ENCODE measurements at places on chromosomes 16 and 17. TPM values are rescaled to one million over a fixed set of nuclear protein-coding genes. Genes with fewer than 3 reads are reported as not detected.

KRT24 gene
- not detected for total RNA-seq

KRTAP3-3 gene
- not detected for total RNA-seq

TK1 gene
- 179 TPM for total RNA-seq

ADAD2 gene
- total RNA-seq, result 0.63 TPM

KRT31 gene
- not detected for total RNA-seq

B4GALNT2 gene
- not detected for total RNA-seq

CCL5 gene
- 156 TPM for total RNA-seq

- peaks cover 9% of the 10 kb centered on the region for H3K36me3 ChIP-seq
- H3K4me3 ChIP-seq, result no peak overlapping the region
- no peak overlapping the region for H3K27ac ChIP-seq
- H3K4me1 ChIP-seq, result peaks cover 20% of the 10 kb centered on the region
- no peaks in the 10 kb centered on the region for H3K27me3 ChIP-seq
Measured at GRCh38 chr17:2122641-2123302, 67.9 kb downstream of the HIC1 start.

- no peak for DNase-seq
- peak overlapping the region; percentile 9 for H3K27ac ChIP-seq
- peaks cover 38% of the 10 kb centered on the region for H3K4me1 ChIP-seq
- H3K4me3 ChIP-seq, result no peak overlapping the region
- H3K36me3 ChIP-seq, result peaks cover 1% of the 10 kb centered on the region
Measured at GRCh38 chr16:1712791-1713261, 6.8 kb downstream of the MAPK8IP3 start.

DNA sequence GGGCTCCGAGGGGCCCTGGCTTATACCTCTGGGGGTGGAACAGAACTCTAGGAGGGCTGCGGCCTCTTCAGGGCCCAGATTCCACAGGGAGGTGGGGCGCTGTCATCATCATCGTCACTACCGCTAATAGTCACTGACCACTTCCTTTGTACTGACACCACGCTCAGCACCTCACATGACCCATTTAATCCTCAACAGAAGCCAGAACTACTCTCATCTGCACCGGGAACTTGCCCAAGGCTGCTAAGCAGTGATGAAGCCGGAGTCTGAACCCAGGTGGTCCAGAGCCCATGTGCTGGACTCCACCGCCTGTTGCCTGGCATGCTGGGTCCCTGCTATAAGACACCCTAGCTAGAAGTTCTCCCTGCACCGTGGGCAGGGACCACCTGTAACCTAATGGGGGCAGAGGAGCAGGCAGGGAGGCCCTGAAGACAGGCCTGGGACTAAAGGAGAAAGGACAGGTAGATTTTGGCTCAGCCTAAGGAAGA is 12.0 kb downstream of the UNC13D start:
- peak overlapping the region; percentile 97 for H3K27ac ChIP-seq
- H3K4me1 ChIP-seq, result peaks cover 39% of the 10 kb centered on the region

- H3K4me3 ChIP-seq, result no peak within 1 kb of the TSS
- no peaks in the 10 kb centered on the region for H3K4me1 ChIP-seq
- no peak within 1 kb of the TSS for H3K27ac ChIP-seq
- H3K27me3 ChIP-seq, result no peaks in the 10 kb centered on the region
- no peaks in the 10 kb centered on the region for H3K36me3 ChIP-seq
- DNase-seq, result no peak
Measured at GRCh38 chr17:41008811-41009210, at the start of gene KRTAP3-1. KRTAP3-1 (minus strand) TSS chr17:41009128; CDS start chr17:41009074, 54 bp downstream.

DNA sequence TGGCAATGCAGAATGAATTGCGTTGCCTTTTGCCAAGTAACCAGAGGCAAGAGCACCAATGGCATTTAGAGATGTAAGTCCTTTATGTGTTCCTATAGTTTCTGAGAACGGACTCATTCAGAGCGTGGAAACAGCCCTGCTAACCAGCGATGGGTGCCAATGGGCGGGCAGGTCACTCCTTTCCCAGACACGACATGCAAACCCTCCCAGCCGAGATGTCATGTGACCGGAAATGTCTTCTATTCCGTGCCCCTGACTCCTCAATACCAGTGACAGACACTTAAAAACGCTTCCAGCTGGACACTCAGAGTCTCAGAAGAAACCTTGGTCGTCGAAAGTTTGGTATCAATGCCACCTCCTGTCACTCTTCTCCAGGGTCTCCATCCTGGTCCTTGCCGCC is 3.2 kb downstream of the FBF1 start:
- DNase-seq, result no peak
- no peak overlapping the region for H3K4me3 ChIP-seq
- no peak overlapping the region for H3K27ac ChIP-seq

DNA sequence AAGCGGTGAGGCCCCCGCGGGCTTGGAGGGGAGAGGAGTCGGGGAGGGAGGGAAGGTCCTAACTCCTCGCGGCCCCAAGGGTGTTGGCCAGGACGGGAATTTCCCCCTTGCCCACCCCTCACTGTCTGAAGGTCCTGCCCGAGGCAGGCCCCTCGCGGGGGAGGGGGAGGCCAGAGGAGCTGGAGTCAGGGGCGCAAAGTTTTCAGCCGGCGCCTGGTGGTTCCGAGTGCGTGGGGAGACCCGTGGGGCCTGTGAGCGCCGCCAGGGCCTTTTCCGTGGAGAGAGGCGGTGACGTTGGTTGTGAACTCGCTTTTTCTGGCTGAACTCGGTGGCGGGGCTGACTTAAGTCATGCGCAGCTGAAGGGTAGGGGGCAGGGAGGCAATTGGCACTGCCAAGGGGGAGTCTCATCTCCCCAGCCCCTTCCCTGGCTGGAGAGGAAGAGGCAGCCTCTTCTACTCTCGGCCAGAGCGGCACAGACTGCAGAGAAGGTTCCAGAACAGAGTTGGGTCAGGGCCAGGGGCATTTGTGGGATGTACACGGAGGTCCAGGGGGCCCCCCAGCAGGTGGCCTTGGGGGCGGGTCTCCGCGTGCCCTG is 1.5 kb downstream of the CACNA1H start:
- no peak for DNase-seq
- no peaks in the 10 kb centered on the region for H3K36me3 ChIP-seq
- H3K27me3 ChIP-seq, result peaks cover 15% of the 10 kb centered on the region
- no peak overlapping the region for H3K27ac ChIP-seq

DNA sequence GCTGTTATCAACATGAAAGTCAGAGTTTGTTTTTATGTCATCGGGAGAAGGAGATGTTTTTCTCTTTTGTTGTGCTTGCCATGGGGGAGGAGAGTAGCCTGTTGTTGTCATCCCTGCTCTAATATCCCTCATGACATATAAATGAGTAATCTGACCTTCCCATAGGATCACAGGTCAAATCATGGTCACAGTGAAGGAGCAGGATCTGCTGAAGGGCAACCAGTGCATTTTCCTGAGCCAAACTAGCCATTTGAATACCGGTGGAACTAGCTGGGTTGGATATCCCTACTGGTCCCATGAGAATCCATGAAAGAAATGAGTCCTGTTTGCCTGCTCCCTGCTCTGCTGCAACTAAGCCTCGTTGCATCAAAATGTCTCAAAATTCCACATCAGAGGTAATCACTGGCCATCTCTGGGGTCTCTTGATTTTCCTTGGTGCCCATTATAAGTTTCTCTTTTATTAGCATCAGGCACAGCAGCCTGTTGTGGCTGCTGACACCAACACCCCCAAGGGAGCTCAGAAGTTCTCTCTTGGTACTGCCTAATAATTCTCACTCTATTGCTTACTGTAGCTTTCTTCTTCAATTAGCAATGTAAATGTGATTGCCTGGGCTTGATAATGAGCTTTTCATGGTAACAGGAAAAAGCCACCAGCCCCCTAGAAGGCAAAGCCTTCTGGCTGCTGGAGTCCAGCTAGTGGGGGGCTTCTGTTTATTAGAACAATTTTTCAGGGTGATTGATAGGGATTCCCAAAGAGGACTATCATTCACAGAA is 211.4 kb upstream of the ERCC4 start:
- no peak overlapping the region for H3K27ac ChIP-seq
- H3K4me1 ChIP-seq, result no peaks in the 10 kb centered on the region
- no peak for DNase-seq
- H3K27me3 ChIP-seq, result no peaks in the 10 kb centered on the region

GRCh38 chr16:28259091-28259780 is 33.1 kb upstream of the SBK1 start:
- H3K36me3 ChIP-seq, result no peaks in the 10 kb centered on the region
- no peak overlapping the region for H3K27ac ChIP-seq
- no peak overlapping the region for H3K4me3 ChIP-seq
- H3K27me3 ChIP-seq, result no peaks in the 10 kb centered on the region

DNA sequence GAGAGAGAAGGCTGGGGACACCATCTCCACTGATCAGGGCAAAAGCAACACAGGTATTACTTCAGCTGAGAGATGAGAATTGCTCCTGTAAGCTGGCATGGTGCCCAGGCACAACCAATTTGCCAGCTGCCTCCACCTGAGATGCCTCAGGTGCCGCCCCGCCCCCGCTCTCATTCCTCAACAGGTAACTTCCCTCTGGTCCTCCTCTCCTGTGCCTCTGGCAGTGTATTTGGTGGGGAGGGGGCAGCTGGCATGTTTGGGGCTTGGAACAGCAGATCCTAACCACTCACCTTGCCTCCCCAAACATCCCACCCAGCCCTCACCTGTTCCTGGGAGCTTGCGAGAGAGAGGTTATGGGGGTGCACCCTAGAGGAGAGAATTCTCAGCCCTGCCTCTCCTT is 2.9 kb upstream of the SRCIN1 start:
- H3K36me3 ChIP-seq, result no peaks in the 10 kb centered on the region
- DNase-seq, result no peak
- peaks cover 54% of the 10 kb centered on the region for H3K27me3 ChIP-seq
- no peak overlapping the region for H3K4me3 ChIP-seq
- H3K4me1 ChIP-seq, result peaks cover 9% of the 10 kb centered on the region

DNA sequence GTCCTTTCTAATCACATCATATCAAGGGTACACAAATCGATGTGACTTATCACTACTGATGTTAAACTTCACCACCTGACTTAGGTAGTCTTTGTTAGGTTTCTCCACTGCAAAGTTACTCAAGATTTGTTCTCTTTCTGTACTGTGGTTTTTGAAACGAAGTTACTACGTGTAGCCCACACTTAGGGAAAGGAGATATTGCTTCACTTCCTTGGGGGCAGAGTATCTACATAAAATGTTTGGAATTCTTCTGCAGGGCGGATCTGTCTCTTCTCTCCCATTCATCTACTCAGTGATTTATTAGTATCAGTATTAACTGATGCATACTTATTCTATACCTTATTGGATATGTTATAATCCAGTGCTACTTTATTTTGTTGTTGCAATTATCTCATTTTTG is 403.6 kb upstream of the MON1B start:
- no peak overlapping the region for H3K27ac ChIP-seq
- no peak overlapping the region for H3K4me3 ChIP-seq
- DNase-seq, result no peak
- no peaks in the 10 kb centered on the region for H3K36me3 ChIP-seq
- no peaks in the 10 kb centered on the region for H3K4me1 ChIP-seq
- no peaks in the 10 kb centered on the region for H3K27me3 ChIP-seq

GRCh38 chr16:24102209-24102660 is 153.9 kb upstream of the CACNG3 start:
- no peaks in the 10 kb centered on the region for H3K27me3 ChIP-seq
- no peak overlapping the region for H3K4me3 ChIP-seq
- DNase-seq, result no peak
- H3K36me3 ChIP-seq, result peaks cover 36% of the 10 kb centered on the region
- H3K4me1 ChIP-seq, result peaks cover 5% of the 10 kb centered on the region
- H3K27ac ChIP-seq, result no peak overlapping the region

DNA sequence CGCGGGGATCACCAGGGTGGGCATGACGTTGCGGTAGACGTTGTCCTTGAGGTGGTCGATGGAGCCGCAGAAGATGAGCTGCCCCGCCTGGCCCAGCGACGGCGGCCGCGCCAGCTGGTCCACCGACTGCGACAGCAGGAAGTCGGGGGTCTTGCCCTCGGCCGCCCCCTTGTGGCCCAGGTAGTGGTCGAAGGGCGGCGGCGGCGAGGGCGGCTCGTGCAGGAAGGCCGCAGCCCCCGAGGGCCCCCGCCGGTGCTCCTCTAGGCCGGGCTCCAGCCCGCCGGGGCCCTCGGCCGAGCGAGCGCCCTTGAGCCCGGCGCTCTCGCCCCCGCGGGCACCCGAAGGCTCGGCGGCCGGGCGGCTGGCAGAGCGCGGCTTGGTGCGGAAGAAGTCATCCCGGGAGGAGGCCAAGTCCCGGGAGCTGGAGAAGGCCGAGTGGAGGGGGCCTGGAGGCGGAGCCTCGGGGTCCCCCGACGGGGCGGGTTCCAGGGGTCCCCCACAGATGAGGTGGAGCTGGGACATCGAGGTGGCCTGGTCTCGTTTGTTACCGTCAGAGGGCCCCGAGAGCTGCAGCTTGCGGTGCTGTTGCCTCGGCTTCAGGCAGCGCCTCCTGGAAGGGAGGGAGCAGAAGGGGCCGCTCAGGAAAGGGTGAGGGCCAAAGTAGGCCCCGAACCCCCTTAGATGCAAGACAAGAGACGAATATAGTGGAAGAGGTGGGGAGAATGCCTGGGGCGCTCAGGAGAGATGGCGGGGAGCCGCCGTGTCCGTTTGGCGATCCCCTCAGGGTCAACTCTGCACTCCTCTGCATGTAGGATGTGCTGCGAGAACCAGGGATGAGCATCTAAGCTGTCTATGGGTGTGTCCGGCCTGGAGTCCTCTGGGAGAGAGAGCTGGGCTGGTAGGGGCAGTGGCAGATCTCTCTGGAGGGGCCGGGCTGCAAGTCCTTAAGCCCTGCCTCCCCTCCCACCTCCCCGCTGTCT is 8.8 kb downstream of the FAM171A2 start:
- peak overlapping the region; percentile 64 for H3K4me3 ChIP-seq
- H3K4me1 ChIP-seq, result no peaks in the 10 kb centered on the region
- DNase-seq, result peak; percentile 77
- peaks cover 2% of the 10 kb centered on the region for H3K36me3 ChIP-seq

DNA sequence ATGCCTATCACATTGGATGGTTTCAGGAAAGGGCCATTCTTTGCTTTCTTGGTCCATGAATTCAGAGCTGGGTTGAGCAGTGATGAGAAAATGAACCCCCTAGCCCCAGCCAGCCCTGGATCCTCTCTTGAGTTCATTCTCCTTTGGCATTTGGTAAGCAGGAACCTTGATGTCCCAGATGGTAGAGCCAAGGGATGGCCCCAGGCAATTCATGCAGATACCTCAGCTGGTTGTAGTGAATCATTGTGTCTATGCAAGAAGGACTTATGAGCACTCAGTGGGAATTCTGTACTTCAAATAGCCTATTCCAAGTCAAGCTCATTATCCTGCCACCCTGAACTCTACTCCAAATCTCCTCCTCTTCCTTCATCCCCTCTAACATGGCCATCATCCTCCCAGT is 412.7 kb downstream of the UTP18 start:
- H3K4me1 ChIP-seq, result no peaks in the 10 kb centered on the region
- DNase-seq, result no peak
- H3K27me3 ChIP-seq, result peaks cover 4% of the 10 kb centered on the region
- no peaks in the 10 kb centered on the region for H3K36me3 ChIP-seq

- DNase-seq, result no peak
- peak overlapping the region; percentile 21 for H3K4me3 ChIP-seq
Measured at GRCh38 chr17:68034452-68034776, 1.1 kb upstream of the KPNA2 start.

GRCh38 chr17:82297280-82297713 is 20.1 kb downstream of the CD7 start:
- peaks cover 74% of the 10 kb centered on the region for H3K4me1 ChIP-seq
- H3K27ac ChIP-seq, result peak overlapping the region; percentile 100
- DNase-seq, result peak; percentile 95
- H3K36me3 ChIP-seq, result peaks cover 5% of the 10 kb centered on the region
- peak overlapping the region; percentile 90 for H3K4me3 ChIP-seq
- H3K27me3 ChIP-seq, result no peaks in the 10 kb centered on the region

GRCh38 chr17:18321309-18321708 is 6.2 kb downstream of the SMCR8 start:
- peaks cover 26% of the 10 kb centered on the region for H3K36me3 ChIP-seq
- H3K4me1 ChIP-seq, result peaks cover 54% of the 10 kb centered on the region
- H3K4me3 ChIP-seq, result no peak overlapping the region

GRCh38 chr16:46857368-46857945 is 26.5 kb upstream of the C16orf87 start:
- H3K4me1 ChIP-seq, result peaks cover 7% of the 10 kb centered on the region
- no peaks in the 10 kb centered on the region for H3K27me3 ChIP-seq
- peak; percentile 15 for DNase-seq
- H3K4me3 ChIP-seq, result no peak overlapping the region
- no peak overlapping the region for H3K27ac ChIP-seq

Data from activated CD8-positive, alpha-beta T cell treated with anti-CD3 and anti-CD28 coated beads for 36 hours (primary cell).